Stimulated activated CD4-positive, alpha-beta T cell treated with anti-CD3 and anti-CD28 coated beads, Interleukin-12 subunit alpha, Interleukin-12 subunit beta, amount 100 ng/mL, for 24 hours (primary cell): ENCODE measurements at places on chromosomes 12 and 14.

DNA sequence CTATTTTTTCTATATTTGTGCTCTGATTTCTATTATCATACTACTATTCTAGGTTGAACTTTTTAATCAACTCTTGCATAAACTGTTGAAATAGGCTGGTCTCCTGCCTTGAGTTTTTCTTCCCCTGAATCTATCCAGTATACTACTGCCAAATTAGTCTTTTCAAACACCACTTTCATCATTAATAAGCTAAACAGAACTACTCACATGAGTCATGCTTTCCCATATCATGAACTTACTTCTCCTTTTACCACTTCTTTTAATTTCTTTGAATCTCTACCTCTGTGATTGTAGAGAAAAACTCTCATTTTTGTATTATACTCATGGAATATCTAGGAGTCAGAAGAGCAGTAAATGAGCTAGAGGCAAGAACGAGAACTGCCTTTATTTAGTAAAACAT is 340.3 kb upstream of the PDE3A start:
- DNase-seq, result no peak

GRCh38 chr12:14952299-14952921 is 9.0 kb downstream of the ARHGDIB start:
- no peak for DNase-seq

GRCh38 chr12:32997471-32997870 is 100.9 kb upstream of the PKP2 start:
- DNase-seq, result no peak

DNA sequence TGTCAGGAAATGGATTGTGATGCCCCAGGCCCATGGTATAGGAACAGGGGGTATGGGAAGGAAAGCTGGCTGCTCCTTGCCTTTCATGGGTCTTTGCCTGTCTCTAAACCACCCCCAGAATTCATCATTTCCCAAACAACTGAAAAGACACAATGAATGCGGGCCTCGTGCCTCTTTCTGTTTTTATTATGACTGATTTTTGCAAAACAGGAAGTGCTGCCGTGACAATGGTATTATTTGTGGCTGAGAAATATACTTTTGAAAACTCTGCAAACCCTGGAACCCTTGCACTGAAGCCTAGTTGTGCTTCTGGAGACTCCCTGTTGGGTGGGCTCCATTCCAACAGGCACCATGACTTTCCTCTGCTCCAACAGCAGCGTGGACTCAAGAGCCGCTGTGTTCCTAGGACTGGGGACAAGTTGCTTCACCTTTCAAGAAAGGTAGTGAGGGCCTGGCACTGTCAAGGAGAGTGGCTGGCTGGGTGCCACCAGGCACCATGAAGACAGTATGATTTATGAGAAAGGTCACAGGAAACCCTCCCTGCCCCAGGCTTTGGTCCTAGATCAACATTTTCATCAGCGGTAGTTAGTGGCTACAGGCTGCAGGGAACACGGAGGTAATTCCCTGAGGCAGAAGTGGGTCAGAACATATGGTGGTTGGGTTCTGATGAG is 4.8 kb upstream of the DGLUCY start:
- no peak for DNase-seq

DNA sequence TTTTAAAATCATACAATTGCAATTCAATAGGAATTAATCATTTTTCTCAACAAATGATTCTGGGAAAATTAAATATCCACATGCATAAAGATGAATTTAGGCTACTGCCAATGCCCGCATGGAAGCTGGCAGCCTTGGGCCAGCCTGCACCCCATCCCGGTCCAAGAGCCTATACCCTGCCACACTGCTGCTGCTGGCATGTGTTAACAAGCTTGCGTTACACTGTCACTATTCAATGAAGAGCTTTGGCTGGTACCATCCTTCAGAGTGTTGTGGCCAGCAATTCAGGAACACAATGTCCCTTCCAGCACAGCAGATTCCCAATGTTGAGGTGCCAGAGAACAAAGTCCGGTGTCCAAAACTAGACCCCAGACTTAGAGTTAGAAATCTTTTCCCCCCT is 13.6 kb upstream of the TAS2R14 start:
- DNase-seq, result no peak

GRCh38 chr12:10094646-10095395 is 4.0 kb downstream of the CLEC1A start:
- no peak for DNase-seq

- no peak for DNase-seq
These were observed 19.4 kb upstream of the P2RX4 start for GRCh38 chr12:121190523-121191031.

DNA sequence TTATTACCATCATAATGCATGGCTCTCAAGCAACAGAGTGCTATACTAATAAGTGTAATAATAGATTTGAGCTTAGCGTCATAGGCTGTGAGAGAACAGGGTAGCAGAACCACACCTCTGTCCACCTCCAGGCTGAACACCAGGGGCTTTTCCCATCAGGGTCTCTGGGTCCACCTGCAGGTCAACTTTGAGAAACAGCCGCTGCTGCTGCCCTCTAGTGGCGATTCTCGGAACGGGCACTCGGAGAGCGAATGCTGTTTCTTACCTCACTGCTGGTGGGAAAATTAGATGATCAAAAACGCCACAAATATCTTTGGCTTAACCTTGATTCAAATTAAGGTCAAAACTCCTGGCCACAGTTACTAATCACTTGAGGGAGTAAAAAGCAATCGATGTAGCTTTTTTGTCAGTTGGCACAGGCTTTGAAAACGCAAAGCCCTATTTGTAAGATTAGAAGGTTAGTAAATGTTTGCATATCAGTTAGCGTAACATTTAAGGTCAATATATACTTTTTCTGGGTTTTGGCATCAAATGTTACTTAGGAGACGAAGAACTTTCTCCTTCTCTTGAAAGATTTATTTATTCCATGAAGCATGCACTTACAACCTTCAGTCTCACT is 127.9 kb upstream of the TMEM132D start:
- peak; percentile 36 for DNase-seq

DNA sequence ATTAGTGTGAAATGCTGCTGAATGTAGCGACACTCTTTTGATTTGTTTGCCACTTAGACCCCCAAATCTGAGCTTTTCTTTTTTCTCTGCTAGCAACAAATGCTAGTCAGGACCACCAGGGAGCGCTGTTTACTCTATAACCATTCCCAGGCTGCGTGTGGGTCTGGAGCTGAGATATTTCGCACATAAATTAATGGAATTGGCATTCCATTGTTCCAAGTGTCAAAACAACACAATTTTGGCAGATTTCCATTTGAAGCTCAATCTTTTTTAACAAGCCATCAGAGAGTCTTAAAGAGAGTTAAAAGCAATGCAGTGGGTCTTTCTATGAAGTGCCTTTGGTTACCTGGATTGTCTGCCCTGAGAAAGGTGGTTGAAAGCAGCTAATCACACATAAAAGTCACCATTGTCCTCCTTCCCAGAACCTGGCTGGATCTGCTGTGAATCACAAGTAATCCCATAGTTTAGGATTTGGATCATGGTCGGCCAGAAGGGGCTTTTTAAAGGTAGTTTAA is 7.4 kb upstream of the TMEM132C start:
- DNase-seq, result no peak

DNA sequence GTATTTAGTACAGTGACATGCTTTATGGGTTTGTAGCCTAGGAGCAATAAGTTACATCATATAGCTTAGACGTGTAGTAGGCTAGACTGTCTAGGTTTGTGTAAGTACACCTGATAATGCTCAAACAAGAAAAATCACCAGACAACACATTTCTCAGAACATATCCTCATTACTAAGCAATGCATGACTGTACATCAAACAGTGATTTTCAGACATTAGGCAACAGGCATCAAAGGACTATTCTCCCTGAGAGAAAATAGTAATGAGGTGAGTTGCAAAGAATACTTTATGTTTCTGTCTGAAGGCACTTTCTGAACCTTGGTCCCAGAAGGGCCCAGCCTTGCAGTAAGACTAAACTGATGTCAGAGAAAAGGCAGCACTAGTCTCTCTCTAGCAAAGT is 48.4 kb upstream of the SYT10 start:
- no peak for DNase-seq

DNA sequence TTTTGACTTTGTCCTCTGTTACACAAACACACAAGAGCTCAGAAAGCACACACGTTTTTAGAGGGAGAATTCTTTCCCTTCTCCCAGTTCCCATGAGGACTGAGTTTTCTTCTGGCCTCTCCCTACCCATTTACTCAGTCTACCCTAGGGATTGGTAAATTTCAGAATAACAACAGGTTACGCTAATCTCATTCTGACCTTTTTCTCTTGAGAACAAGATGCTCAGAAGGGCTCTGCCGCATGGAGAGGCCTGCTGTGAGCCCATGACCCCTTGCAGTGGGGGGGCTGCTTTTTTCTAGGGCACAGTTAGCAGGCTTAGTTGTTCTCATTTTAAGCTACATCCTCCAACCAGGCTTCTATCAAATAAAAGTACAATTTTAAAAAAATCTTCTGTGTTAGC is 69.5 kb downstream of the GPR135 start:
- DNase-seq, result no peak

DNA sequence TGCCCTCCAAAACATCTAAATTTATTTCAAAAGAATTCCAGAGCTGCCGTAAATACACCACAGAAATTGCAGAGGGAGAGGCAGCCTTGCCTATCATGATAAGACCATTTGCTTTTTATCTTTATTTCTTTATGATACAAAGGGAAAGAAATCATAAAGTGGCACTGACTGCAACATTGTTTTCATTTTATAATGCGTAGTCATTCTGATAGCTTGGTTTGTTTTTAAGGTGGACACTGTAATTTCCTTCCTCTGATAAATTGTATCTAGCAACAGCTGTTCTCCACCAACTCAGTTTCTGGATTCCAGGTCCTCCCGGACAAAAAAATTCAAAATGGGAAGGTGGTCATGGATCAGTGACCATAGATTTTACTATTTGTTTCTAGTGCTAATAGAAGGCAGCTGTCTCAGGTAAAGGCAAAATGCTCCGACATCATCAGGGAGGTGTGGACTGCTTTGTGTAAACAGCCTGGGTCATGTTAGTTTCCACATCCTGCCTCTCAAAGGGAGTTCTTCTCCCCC is 623 bp upstream of the TSPAN8 start:
- no peak for DNase-seq

DNA sequence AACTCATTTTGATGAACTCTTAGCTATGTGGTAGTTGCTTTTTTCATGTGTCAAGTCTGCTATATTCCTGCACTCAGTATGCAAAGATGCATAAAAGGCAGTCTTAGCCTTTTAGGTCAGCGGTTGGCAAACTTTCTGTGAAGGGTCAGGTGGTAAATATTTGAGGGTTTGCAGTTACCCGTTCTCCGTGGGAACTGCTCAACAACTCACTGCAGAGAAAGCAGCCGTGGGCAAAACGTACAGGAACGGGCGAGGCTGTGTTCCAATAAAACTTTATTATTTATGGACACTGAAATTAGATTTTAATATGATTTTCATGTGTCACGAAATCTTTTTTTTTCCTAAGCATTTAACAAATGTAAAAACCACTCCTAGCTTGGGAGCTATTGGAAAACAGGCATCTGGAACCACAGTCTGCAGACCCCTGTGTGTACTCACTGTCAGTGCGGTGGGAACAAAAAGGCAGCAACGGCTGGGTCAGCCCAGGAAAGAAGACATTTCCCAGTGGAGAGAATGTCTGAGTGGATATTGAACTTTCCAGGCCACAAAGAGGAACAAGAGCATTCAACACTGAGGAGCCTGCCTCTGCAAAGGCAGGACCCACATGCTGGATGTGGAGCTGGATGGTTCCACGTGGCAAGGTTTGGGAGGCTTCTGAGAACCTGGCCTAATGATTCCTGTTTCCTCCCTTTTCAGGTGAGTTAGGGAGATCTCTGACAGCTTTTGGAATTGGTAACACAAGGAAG is 3.5 kb upstream of the ACACB start:
- DNase-seq, result no peak

- no peak for DNase-seq
These were observed 266.9 kb downstream of the NOVA1 start for GRCh38 chr14:26330982-26331381.
